Pancreas (tissue), 10 donors: ENCODE measurements at places on chromosomes 7 and 10.

DNA sequence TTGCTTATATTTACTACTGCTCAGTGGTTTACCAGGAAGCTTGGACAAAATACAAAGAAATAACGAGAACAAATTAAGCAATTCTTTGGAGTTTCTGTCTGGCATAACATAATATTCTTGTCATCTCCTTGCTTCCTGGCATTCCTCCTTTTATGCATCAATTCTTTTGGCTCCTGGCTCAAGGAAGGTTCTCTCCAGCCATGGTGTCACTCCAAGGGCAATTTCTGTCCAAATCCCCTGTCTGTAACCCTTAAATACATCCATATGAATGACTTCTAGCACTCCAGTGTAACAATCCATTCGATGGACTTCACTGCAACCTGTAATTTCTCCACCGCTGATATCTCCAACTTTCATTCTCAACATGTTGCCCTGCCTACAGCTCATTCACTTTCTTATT is 617.7 kb upstream of the ANKRD30A start:
- no peak for DNase-seq

GRCh38 chr10:4066581-4067390 is 281.8 kb upstream of the KLF6 start:
- no peak for DNase-seq

DNA sequence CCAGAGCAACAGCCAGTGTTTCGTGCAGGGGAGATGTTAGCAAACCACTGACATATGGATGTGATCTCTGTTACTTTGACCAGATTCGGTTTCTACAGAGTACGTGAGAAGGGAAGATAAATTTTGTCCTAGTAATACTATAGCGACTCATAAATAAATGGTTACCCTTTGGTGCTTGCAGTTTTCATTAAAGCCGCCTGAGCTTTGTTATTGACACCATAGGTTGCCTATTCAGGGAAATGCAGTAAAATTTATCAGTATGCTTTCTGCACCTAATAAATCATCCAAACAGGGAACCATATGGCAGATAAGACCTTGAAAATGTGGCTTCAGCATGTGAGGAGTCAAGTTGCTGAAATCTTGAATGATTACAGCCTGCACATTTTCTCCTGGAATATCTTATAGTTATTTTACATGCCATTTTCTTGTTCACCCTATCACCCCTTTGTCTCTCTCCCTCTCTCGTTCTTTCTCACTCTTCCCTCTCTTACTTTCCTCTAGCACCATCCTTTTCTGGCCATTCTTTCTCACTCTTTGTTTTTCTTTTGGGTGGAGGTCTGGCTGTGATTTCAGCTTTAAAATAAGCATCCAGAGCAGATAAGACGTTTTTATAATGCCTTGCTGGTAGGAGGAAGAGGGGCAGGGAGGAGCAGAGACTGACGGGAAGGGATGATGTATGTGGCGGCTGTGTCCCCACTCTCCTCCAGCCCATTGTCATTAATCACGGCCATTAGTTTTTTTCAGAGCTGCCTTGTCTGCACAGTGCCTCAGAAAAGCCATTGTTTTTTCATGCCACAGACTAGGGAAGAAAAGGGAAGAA is 182.5 kb downstream of the LRMDA start:
- no peak for DNase-seq

DNA sequence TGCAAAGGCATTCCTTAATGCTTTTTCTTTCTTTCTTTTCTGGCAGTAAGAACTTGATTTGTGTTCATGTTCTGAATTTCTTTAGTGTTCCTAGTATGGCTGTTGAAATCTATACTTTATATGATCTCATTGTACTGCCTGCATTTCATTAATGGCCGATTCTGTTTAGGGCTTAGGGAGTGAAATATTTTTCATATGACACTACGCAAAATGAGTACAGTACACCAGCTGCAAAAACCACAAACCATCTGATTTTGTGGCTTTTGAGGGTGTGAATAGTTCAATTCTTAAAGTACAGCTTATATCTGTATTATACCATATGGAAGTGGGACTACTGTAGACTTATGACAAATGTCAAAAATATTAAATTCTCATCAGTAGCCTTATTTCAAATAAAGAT is 69.1 kb upstream of the FOXP2 start:
- DNase-seq, result no peak

GRCh38 chr10:85061401-85061800 is 733.0 kb downstream of the CCSER2 start:
- DNase-seq, result no peak

GRCh38 chr7:108132551-108133265 is 2.5 kb upstream of the LAMB4 start:
- no peak for DNase-seq

- DNase-seq, result no peak
Observed at GRCh38 chr7:50332241-50333165, 28.0 kb downstream of the IKZF1 start.

DNA sequence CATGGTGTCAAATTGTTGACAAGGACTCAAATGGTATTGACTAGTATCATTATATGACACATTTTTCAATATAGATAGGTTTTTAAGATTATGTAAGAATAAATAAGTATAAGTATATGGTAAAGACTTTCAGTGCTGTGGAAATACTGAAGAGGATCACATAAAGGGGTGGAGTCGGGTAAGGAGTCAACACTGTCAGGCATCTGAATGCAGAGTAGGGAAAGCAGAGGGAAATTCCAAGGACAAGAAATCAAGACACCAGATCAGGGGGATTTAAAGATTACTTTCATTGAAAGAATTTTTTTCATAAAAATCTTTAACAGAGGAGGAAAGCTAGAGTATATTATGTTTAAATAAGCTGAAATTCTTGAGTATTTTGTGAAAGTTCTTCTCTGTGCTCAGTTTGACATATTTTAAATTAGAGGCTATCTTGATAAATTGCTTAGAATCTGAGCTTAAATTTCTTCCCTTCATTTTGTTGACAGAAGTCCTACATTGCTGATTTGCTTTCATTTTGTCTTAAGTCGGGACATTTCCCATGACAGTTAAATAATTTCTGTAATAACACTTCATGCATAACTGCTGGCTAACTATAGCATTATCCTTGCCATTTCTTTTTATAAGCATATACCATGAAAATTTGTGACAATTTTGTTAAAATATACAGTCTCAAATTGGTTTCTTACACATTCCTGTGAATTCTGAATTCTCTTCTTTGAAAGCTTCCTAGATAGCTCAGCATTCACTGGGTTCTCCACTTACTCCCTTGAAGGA is 244.3 kb downstream of the PRKG1 start:
- DNase-seq, result no peak

- DNase-seq, result no peak
Observed at GRCh38 chr10:45279682-45280081, 35.7 kb downstream of the OR13A1 start.

- no peak for DNase-seq
Observed at GRCh38 chr7:36283711-36284130, 105.9 kb upstream of the ANLN start.

DNA sequence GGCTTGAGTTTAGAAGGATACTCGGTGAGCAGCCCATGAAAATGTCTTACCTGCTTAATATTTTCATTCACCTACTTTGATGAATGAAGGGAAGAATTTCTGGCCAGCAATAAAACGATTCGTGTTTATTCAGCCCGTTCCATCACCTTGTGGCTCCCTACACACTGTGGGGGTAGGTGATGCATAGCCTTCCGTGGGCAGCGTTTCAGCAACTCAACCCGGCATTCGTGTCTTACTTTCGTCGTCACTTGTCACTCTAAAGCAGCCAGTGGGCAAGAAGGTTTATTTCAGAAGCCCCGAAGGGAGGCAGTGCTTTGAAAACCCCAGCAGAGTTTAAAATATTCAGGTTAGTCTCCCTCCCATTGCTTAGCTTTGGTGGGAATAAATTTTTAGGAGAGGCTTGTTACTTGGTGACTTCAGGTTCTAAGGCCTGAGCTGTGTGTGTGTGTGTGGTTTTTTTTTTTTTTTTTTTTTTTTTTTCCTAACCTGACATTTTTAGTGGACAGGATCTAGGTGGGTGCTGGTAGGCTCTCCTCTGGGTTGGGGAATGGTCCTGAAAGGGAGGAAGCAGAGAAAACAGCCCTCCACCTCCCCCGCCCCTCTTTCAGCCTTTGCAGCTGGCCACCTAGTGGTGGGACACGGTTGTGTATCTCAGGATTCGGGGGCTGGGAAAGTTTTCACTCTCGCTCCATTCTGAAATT is 1.8 kb downstream of the GRK5 start:
- DNase-seq, result peak; percentile 70

GRCh38 chr7:155914341-155914740 is 102.1 kb upstream of the SHH start:
- DNase-seq, result no peak

DNA sequence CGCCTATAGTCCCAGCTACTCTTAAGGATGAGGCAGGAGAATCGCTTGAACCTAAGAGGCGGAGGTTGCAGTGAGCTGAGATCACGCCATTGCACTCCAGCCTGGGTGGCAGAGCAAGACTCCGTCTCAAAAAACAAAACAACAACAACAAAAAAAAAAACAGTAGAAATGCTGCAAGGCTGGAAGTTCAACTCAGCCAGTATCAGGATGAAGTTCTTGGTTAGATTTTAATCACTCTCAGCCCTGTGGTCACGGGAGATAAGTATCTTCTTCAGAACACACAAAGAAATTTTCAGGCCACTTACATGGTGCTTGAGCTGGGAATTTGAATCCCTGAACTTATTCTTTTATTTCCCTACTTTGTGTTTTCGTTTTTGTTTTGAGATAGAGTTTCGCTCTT is 120.4 kb downstream of the MARCHF5 start:
- DNase-seq, result no peak

DNA sequence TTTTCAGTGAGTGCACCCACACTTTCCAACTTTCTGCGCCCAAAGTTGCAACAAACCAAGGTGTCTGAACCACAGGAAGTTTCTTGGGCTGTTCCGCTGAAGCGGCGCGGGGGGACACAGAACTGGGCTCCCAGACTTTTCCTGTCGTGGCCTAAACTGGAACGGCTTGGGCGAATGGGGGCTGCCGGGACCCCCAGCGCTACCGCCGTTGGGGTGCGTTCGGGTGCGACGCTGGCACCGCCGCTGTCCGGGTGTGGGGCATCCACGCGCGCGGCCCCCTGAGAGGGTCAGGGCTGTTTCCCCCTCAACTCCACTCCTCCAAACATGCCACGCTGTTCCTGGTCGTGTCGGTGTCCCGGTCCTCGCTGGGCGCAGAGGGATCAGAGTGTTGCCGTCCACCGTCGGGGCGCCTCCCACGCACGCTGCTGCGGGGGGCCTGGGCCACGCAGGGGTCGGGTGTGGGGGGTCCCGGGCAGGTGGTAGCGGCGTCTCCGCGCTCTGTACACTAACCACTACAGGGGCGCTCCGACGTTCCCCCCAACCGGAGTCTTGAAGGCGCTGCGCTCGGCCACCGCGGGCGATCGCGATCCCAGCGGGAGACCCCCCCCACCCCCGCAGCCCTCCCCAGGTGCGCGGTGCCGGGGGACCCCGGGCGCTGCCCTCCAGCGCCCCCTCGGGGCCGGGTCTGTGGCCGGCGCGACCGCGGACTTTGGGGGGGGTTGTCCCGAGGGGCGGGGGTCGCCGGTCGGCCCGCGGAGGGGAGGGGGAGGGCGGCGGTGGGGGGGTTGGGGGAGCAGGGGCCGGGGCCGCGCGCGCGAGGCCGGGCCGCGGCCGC is 2.2 kb upstream of the CUX1 start:
- peak; percentile 64 for DNase-seq

DNA sequence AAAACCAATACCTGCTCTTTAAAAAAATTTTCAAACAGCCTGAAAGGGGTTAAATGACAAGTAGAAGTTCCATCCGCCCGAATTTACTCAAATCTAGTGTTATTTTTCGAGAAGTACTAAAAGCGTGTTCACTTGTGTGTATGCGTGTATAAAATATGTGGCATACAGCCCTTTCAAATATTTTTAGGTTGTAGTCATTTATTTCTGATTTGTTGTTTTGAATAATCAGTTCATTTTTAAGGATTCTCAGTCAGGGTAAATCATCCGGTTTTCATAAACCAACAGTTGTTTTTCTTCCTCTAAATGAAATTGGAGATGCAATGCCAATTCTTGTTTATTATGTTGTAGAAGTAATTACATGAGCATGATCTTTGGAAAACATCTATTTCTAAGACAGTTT is 6.9 kb upstream of the SUN1 start:
- DNase-seq, result no peak

- DNase-seq, result no peak
Observed at GRCh38 chr7:39758234-39758970, 135.0 kb downstream of the RALA start.

DNA sequence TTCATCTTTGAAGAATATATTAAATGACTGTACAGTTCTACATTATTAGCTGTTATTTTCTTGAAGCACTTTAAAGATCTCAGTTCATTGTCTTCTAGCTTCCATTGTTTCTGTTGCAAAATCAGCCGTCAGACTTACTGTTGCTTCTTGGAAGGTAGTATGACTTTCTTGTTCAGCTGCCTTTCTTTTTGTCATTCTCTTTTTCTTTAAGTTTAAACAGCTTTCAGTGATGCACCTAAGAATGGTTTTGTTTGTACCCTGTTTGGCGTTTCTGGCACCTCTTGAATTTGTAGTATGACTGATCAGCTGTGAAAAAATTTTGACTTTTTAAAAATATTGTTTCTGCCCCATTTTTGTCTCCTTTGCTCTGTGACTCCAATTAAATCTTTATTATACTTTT is 9.3 kb downstream of the MKLN1 start:
- no peak for DNase-seq

DNA sequence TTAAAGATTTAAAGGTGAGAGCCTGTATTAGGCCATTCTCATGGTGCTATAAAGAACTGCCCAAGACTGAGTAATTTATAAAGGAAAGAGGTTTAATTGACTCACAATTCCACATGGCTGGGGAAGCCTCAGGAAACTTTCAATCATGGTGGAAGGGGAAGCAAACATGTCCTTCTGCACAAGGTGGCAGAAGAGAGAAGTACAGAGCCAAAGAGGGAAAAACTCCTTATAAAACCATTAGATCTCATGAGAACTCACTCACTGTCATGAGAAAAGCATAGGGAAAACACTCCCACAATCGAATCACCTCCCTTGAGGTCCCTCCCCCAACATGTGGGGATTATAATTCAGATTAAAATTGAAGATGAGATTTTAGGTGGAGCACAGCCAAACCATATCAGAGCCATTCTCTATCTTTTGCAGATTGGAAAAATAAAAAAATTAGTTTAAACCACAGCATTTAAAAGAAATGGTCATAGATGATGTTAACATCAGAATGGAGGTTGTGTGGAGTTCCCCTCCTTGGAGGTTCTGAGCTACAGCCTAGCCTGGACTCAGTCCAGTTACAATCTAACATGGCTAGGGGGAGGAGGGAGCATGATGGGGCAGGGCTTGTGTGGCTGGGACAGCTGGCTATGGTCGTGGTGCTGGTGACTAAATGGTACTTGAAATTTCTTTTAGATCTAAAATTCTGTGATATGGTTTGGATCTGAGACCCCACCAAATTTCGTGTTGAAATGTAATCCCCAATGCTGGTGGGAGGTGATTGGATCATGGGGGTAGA is 33.1 kb downstream of the GSTO2 start:
- no peak for DNase-seq

GRCh38 chr7:1340031-1340430 is 107.4 kb downstream of the UNCX start:
- no peak for DNase-seq

- DNase-seq, result peak; percentile 88
Observed at GRCh38 chr7:124085179-124085578, 52.3 kb upstream of the TMEM229A start.

- DNase-seq, result no peak
Observed at GRCh38 chr10:131979336-131979735, 2.4 kb downstream of the BNIP3 start.

GRCh38 chr7:25349283-25350017 is 121.2 kb upstream of the NPVF start:
- no peak for DNase-seq
